T-helper 2 cell (primary cell): ENCODE measurements at places on chromosomes 5 and 9.

DNA sequence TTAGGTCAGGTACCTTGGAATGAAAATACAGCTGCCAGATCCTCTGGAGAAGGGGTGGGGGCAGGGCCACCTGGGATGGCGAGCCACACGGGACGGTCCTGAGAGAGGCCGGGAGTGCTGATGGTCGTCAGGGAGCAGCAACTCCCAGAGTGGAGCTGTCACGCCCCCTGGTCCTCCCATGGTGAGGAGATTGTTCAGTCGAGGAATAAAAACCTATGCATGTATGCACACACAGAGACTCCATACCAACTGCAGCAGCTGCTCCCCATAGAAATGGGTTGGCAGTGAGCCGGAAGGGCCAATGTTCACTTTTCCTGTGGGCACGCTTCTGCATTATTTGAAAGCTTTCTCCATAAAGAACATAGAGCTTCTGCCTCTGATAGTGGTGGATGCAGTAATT lies 45.2 kb upstream of the SEMA4D start:
- DNase-seq: no peak

- DNase-seq: no peak
Observed at GRCh38 chr9:94921092-94921471, 194.6 kb downstream of the AOPEP start.

DNA sequence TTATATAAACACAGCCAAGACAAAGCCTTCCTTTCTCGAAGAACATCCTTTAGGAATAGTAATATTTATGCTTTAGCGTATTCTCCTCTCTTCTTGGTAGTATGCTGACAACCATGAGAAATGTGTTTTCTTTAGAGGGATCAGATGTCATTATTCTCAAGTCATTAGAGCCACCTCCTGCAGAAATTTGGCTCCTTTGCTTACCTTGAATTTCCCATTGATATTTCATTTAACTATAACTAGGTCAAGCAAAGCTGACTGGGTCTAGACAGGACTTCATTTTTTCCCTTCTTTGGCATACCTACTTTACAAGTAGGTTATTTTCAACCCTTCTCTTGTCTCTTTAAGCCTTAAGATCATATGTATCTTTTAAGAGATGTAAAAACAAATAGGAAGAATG lies 50.3 kb downstream of the SPATA31D1 start:
- DNase-seq: no peak

GRCh38 chr9:967436-967835 lies 9.0 kb upstream of the DMRT3 start:
- DNase-seq: no peak

DNA sequence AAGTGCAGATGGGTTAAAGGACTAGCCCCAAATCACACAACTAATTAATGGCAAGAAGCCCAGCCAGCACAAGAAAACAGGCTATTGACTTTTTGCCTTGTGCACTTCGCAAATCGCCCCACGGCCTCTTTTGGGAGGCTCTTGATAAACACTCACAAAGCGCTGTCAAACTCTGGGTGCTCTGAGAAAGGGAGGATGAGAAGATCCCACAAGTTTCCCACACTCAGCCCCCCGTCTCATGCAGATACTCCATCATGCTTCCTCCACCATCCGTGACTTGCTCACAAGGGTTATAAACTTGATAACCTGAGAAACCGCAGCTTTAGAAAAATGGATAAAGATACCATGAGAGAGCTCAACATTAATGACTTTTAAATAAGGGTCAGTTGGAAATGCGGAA lies 219.7 kb downstream of the EBF1 start:
- DNase-seq: no peak

DNA sequence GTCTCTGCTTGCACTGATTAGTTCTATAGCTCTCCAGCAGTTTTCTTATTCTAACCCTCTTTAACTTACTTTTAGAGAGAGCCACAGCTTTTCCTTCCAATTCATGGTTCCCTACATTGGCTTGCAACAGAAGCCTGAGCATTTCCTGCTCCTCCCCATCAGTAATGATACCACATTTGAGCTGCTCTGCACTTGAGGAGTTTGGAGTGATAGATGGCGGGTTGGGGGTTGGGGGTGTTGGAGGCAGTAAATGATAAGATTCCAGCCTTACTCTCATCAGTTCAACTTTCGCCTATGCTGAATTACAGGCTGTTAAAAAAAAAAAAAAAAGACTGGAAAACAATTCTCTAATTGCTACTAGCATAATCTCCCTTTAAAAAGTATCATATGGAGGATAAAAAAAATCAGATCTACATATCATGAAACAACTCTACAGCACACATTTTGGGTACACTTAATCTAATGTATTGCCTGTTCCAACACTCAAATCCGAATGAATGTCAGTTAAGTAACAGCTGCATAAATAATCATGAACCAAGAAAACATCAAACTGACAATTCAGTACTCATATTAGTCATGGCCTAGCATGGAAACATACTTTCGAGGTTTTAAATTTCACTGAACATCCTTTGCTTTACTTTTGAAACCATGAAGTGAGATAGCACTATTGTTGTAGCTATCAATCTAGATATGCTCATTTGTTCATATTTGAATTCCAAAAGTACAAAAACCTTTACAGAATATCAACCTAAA lies 224.7 kb downstream of the NFIB start:
- DNase-seq: no peak

- DNase-seq: no peak
Observed at GRCh38 chr9:75190762-75191161, 102.4 kb downstream of the OSTF1 start.

- DNase-seq: no peak
Observed at GRCh38 chr5:173778784-173779304, 109.3 kb upstream of the CPEB4 start.

GRCh38 chr5:38751103-38751502 lies 94.7 kb upstream of the OSMR start:
- no peak for DNase-seq

GRCh38 chr9:73423891-73424290 lies 272.2 kb downstream of the ANXA1 start:
- DNase-seq: no peak

- no peak for DNase-seq
Observed at GRCh38 chr5:61280205-61280604, 51.9 kb upstream of the ZSWIM6 start.

DNA sequence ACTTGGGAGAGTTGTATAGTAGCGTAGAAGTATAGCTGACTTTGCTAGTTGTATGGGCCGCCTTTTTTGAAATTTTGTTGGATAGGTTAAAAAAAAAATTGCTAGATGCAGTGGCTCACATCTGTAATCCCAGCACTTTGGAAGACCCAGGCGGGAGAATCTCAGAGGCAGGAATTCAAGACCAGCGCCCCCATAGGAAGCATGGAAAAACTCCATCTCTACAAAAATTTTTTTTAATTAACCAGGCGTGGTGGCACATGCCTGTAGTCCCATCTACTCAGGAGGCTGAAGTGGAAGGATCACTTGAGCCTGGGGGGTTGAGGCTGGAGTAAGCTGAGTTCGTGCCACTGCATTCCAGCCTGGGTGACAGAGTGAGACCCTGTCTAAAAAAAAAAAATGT lies 59.2 kb downstream of the SMC5 start:
- no peak for DNase-seq
